DMS 273 treated with DMSO at 0.1 percent for 48 hours (cell line): ENCODE measurements at places on chromosomes 2 and 18.

- DNase-seq = no peak
Measured at GRCh38 chr2:205428811-205429210, 253.5 kb upstream of the NRP2 start.

- no peak for DNase-seq
Measured at GRCh38 chr2:85017411-85018048, 46.6 kb downstream of the KCMF1 start.

GRCh38 chr2:124323321-124323720, 298.2 kb downstream of the CNTNAP5 start:
- DNase-seq = no peak

DNA sequence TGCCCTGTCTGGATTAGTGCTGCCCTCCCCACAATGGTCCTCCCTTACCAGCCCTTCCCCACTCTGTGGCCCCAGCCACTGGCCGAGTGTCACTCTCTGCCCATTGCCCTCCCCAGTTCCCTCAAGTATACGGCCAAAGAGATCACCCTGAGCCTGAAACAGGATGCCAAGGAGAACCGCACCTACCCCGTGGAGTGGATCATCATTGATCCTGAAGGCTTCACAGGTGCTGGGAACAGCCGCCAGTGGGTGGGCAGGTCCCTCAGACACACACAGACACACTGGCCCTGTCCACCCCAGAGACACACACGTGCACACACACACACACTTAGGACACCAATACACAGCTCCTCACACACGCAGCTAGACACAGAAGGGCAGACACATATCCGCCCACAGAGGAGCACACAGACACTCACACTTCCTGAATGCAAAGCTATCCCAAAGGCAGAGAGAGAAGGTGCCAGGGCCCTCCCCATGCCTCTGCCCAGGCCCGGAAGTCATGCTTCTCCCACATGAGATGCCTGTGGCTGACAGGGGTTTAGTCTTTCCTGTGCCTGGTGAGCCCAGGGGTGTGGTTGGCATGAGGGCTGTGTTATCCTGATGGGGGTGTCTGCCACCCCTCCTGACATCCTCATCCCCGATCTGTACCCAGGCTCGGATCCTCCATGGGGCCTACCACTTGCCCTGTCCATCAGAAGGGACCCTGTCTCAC, 2.9 kb downstream of the CHRND start:
- no peak for DNase-seq

- no peak for DNase-seq
Measured at GRCh38 chr18:68840554-68841263, 42.8 kb downstream of the CCDC102B start.
